Colonic mucosa (tissue), 4 donors: ENCODE measurements at places on chromosomes 3 and 15. TPM values are rescaled to one million over a fixed set of nuclear protein-coding genes. Genes with fewer than 3 reads are reported as not detected.

DNA sequence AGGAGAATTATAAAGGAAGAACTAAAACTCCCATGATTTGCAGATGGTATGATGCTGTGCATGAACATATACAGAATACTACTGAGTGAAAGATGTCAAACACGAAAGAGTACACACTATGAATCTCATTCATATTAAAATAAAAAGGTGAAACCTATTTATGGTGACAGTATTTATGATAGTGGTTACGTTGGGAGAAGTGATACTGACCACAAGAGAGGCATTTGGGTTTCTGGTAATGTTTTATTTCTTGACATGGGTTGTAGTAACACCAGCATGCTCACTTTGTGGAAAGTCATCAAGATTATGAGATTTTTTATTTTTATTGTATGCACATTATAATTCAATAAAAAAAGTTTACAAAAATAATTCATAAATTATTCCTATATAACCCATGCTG, 324.0 kb downstream of the GAP43 start:
- no peak for DNase-seq

- DNase-seq: no peak
These were observed 253.2 kb downstream of the NR2F2 start for GRCh38 chr15:96583671-96584070.

DNA sequence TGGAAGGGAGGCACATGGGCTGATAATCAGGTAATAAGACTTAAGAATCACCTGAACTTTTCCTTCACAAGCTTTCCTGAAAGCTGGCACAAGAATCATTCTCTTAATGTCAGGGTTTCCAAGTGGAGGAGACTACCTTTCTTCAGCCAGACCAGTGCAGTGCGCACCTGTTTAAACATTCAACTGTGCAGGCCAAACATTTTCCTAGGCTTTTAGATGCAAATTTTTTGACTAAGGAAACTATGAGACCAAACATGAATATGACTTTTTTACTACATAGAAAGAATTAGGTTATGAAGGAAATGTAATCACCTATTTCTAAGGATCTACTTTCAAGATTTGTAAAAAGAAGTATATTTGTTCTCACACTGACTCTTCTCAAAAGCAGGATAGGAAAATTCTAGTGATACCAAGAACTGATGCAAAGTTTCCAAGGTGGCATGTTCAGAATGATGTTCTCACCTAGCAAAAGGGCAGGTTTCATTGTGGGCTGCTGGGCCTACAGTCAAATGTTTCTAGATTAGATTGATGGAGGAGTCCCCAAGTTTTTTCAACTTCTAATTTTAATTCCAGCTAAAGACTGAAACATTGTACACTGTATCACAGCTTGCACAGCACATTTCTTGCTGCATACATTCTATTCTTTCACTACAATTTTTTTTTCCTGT, 339.1 kb downstream of the TIGIT start:
- no peak for DNase-seq

DNA sequence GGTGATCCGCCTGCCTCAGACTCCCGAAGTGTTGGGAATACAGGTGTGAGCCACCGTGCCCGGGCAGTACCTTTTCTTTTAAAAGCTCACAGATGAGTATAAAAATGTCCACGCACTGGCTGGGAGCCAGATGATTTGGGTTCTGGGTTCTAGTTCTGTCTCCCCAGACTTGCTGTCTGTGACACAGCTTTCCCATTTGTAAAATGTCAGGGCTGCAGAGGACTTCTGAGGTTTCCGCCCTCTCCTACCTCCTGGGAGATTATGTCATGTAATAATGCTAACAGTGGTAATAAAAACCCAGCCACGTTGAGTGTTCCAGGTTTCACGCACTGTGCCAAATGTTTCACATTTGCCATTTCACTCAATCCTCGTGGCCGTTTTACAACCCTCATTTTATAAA, 1.3 kb upstream of the PPP4R2 start:
- DNase-seq: peak; percentile 43

GRCh38 chr3:31729082-31729481, 196.4 kb downstream of the STT3B start:
- no peak for DNase-seq

GRCh38 chr15:71612397-71612722, 198.0 kb upstream of the NR2E3 start:
- no peak for DNase-seq

DNA sequence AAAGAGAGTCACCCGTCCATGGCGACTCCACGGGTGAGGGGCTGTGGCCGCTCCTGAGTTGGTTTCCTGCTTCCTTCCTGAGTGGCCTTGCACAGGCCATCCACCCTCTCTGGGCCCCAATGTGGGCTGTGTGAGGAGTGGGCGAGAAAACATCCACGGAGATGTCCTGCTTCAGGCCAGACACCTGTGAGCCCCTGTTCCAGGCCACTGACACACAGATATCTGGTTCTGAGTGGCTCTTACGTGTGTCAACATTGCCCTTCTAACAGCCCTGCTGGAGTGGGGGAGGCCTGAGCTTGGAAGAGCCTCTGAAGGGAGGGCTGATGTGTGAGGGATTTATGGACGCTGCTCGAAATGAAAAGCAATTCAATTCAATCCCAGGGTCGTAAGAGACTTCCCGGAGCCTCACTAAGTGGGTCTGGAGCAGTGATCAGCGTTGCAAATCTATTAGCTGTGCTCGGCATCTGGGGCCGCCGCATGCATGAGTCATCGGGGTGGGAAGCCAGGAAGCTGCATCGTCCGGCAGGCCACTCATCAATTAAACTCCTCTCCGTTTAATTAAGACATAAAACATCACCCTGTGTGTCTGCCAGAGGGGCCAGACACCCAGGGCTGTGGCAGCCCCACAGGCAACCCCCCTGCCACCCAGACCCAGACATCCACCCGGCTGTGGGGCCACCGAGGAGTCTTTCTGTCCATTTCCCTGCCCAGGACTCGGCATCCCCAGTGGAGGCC, 20.0 kb upstream of the PRR23E start:
- DNase-seq: no peak

DNA sequence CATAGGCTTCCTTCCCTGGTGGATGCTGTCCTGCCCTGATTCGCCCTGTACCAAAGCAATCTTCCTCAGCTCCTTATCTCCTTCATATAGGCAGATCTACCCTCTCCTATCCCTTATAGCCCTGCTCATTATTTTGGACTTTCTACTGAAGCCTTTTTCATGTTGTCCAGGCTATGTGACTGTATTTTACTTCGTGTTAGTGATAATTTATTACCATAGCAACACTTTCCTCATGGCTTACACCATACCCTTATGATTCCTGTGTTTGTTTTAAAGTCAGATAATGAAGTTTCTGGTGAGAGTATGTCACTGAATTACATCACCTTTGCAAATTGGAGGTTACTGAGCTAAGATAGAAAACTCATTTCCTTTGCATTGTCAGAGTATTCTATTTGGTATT, 352.6 kb downstream of the NLGN1 start:
- DNase-seq: no peak

DNA sequence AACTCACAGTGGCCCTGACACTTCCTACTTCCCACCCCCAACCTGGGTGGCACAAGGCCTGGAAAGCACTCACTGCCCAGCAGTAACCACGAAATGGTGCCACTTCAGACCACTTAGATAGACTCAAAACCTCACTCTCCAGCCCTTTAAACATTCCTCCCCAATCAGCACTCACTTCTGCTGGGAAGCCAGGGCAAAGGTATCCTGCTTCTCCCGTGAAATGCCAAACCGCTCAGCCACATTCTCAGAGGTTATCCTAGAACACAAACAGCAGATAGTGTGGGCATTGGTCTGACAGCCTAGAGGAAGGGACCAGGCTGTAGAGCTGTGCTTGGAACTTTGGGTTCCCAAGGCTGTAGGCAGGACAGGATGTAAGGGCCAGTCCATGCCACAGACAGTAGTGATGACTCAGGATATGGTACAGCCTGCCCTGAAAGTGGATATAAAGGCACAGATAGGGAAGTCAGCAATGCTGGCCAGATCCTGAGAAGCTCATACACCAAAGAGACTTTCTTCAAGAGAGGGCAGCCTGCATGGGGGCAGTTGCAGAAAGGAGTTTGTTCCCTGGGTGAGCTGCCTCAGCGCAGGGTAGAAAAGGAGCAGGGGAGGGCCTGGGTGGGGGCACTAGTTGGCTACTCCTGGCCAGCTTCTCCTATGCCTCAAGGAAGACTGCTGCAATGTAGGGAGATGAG, 9.2 kb downstream of the ACAA1 start:
- DNase-seq: no peak

- DNase-seq: peak; percentile 70
These were observed 51.9 kb upstream of the MUC13 start for GRCh38 chr3:124986192-124987143.

DNA sequence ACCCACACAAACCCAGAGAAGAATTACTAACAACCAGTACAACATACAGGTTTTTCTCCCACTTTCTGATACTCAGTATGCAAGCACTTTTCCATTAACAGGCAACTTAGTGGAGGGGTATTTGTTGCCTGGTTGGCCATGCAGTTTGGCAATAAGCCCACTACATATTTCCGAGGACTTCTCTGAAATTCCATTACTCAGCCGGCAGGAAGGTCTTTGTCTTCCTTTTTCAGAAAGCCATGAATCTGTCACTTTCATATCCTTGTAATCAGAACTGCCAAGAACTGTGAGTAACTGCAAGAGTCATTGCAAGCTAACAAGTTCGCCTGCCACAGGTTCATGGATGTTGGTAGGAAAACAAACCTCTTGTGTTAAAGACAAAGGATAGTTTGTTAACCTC, 422.3 kb upstream of the ROBO1 start:
- no peak for DNase-seq

- DNase-seq: peak; percentile 27
These were observed 3.0 kb upstream of the MAP1A start for GRCh38 chr15:43514241-43515057.

DNA sequence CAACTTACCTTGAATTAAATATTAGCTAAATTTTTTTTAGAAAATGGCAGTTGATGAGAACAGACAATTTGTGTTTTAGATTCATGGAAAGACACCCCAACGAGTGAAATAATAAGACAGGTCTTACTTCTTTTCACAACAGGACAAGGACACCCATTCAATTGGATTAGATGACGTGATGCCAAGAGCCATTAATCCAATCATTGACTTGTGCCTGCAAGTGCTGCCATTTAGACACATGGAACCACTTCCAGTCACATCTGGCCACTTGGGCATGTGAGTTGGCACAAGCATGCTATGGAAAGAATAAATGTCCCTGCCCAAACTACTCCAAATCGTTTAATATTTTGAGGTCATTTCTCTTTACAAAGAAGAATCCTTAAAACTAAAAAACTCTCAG, 1308.8 kb downstream of the ROBO2 start:
- no peak for DNase-seq

The EOMES gene
- not detected for total RNA-seq

The A4GNT gene
- not detected for total RNA-seq
